ENCODE measurements at places on chromosomes 5 and 9. TPM values are rescaled to one million over a fixed set of nuclear protein-coding genes. Genes with fewer than 3 reads are reported as not detected.

DNA sequence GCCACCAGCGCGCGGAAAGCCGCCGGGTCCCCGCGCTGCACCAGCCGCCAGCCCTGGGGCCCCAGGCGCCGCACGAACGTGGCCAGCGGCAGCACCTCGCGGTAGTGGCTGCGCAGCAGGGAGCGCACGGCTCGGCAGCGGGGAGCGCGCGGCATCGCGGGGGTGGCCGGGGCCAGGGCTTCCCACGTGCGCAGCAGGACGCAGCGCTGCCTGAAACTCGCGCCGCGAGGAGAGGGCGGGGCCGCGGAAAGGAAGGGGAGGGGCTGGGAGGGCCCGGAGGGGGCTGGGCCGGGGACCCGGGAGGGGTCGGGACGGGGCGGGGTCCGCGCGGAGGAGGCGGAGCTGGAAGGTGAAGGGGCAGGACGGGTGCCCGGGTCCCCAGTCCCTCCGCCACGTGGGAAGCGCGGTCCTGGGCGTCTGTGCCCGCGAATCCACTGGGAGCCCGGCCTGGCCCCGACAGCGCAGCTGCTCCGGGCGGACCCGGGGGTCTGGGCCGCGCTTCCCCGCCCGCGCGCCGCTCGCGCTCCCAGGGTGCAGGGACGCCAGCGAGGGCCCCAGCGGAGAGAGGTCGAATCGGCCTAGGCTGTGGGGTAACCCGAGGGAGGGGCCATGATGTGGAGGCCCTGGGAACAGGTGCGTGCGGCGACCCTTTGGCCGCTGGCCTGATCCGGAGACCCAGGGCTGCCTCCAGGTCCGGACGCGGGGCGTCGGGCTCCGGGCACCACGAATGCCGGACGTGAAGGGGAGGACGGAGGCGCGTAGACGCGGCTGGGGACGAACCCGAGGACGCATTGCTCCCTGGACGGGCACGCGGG, at the start of gene TERT:
Gene TERT, minus strand, starts transcription at position 234 of the 815 bp plus-strand sequence. Its CDS starts 79 bp downstream, at position 155.
- H3K36me3 ChIP-seq = no peaks in the 10 kb centered on the region
- peaks cover 5% of the 10 kb centered on the region for H3K27me3 ChIP-seq
- no peak within 1 kb of the TSS for H3K27ac ChIP-seq
- peak; percentile 51 for DNase-seq
- no peak within 1 kb of the TSS for H3K4me3 ChIP-seq

The SHC3 gene
- not detected for total RNA-seq

DNA sequence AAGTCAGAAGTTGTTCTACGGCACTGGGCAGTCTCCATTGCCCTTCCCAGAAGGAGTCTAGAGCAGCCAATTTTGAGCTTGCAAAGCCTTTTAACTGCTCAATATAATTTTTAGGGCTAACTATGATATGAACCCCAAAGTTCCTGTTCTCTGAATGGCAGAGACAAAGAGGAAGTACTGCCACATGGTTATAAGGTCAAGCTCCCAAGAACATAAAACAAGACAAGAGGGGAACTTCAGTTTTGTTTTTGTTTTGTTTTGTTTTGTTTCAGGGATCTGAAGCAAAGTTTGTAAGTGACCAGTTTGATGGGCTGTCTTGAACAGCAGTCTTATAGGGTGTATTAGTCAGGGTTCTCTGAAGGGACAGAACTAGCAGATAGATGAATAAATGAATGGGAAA, 11.9 kb upstream of the SMC2 start:
- H3K36me3 ChIP-seq = no peaks in the 10 kb centered on the region
- H3K4me1 ChIP-seq = peaks cover 6% of the 10 kb centered on the region
- no peak overlapping the region for H3K4me3 ChIP-seq

GRCh38 chr9:93819905-93820304, 135.2 kb downstream of the BARX1 start:
- no peaks in the 10 kb centered on the region for H3K36me3 ChIP-seq
- H3K4me3 ChIP-seq = no peak overlapping the region
- peaks cover 22% of the 10 kb centered on the region for H3K27me3 ChIP-seq
- H3K4me1 ChIP-seq = no peaks in the 10 kb centered on the region

DNA sequence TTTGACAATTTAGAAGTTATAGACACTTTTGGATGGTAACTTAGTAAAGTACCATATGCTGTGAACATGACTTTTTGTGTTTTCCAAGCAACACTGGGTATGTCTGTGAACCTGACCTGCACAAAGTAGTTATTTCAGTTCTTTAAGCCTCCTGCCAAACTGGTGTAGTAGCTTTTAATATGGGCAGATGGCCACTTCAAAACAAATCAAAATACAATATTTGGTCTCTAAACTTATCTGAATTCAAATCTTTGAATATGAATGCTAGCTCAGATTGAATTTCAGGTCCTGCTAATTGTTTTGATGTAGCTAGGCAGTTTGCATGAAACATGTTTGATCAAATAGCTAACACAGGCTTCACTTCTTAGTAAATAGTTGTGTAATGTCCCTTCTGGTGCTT, 1176.7 kb upstream of the CDH9 start:
- no peaks in the 10 kb centered on the region for H3K36me3 ChIP-seq
- no peaks in the 10 kb centered on the region for H3K27me3 ChIP-seq
- DNase-seq = no peak
- no peak overlapping the region for H3K27ac ChIP-seq
- no peak overlapping the region for H3K4me3 ChIP-seq

DNA sequence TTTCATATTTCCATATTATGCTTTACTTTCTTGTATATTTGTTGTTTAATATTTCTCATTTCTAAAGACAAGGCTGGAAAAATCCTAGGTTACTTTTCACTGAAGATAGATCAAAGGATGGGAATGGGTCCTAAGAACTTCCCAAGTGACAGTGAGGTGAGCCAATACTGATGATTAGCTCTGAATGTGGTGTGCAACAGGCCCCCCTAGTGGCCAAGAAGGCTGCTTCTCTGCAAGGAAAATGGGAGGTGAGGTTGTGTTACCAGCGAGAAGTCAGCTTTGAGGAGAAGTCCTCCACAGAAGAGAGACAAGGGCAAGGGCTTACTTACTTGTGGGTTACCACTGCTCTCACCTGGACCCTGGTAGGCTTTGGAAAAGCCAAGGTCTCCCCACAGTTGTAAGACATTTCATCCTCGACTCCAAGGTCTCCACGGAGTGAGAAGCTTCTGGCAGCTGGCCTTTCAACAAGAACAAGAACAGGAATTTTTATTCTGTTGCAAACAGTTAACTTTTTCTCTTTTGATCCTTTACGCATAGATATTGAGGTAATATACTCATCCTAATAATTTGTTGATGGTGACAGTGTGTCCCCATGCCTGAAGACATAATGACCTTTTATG, 69.9 kb downstream of the MAMDC2 start:
- no peak overlapping the region for H3K27ac ChIP-seq
- H3K4me1 ChIP-seq = peaks cover 8% of the 10 kb centered on the region
- H3K4me3 ChIP-seq = no peak overlapping the region
- peaks cover 19% of the 10 kb centered on the region for H3K27me3 ChIP-seq

The CDC25C gene
- total RNA-seq = 0.42 TPM

DNA sequence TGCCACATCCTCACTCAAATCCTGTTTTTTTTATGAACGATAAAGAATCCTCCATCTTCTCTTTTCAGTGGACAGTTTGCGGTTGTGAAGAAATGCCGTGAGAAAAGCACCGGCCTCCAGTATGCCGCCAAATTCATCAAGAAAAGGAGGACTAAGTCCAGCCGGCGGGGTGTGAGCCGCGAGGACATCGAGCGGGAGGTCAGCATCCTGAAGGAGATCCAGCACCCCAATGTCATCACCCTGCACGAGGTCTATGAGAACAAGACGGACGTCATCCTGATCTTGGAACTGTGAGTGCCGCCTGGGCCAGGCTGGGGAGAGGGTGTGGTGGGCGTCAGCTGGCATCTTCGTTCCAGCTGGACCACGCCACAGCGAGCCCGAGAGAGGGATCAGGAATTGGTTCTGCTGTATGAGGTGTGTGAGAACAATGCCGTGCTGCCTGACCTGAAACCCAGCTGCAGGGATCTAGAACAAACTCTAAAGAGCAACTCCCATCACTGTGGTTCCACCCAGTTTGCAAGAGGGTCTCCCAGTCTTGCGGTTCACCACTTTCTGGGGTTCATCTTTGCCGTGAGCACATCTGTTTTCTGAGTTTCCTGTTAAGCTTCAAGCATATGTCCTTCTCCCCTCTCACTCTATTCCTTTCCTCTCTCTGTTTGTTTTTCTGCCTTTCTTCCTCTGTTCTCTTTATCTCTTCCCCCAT, 107.4 kb downstream of the DAPK1 start:
- DNase-seq = no peak
- H3K4me3 ChIP-seq = no peak overlapping the region
- no peaks in the 10 kb centered on the region for H3K36me3 ChIP-seq
- no peaks in the 10 kb centered on the region for H3K4me1 ChIP-seq

DNA sequence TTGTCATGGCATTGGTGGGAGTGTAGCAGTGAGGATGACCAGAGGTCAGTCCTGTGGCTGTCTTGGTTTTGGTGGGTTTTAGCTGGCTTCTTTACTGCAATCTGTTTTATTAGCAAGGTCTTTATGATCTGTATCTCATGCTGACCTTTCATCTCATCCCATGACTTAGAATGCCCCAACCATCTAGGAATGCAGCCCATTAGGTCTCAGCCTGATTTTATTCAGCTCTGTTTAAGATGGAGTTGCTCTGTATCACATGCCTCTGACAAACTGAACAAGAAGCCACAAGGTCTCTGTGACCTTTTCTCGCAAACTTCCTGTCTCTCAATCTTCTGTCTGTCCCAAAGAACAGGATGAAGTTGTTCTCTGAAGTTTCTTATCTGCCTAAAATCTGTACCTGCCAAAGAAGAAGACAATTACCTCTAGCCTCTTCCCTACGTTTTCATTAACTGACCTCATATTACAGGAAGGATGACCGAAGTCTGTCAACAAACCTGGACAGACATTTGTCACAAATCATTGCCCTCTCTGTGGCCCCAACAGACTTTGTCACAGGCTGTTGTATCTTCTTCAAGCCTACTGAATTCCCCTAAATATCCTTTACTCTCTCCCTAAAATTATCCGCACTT, 284.2 kb upstream of the SEMA6A start:
- no peaks in the 10 kb centered on the region for H3K36me3 ChIP-seq
- no peak overlapping the region for H3K4me3 ChIP-seq
- no peak for DNase-seq
- H3K27me3 ChIP-seq = no peaks in the 10 kb centered on the region
- H3K27ac ChIP-seq = no peak overlapping the region

GRCh38 chr5:96527768-96528661, 95.0 kb upstream of the PCSK1 start:
- no peak for DNase-seq
- H3K27ac ChIP-seq = no peak overlapping the region
- H3K36me3 ChIP-seq = no peaks in the 10 kb centered on the region
- no peaks in the 10 kb centered on the region for H3K4me1 ChIP-seq

The OR1Q1 gene
- not detected for total RNA-seq

- H3K27me3 ChIP-seq = peaks cover 4% of the 10 kb centered on the region
- no peaks in the 10 kb centered on the region for H3K36me3 ChIP-seq
Observed at GRCh38 chr9:36037549-36038122, 923 bp downstream of the RECK start.

DNA sequence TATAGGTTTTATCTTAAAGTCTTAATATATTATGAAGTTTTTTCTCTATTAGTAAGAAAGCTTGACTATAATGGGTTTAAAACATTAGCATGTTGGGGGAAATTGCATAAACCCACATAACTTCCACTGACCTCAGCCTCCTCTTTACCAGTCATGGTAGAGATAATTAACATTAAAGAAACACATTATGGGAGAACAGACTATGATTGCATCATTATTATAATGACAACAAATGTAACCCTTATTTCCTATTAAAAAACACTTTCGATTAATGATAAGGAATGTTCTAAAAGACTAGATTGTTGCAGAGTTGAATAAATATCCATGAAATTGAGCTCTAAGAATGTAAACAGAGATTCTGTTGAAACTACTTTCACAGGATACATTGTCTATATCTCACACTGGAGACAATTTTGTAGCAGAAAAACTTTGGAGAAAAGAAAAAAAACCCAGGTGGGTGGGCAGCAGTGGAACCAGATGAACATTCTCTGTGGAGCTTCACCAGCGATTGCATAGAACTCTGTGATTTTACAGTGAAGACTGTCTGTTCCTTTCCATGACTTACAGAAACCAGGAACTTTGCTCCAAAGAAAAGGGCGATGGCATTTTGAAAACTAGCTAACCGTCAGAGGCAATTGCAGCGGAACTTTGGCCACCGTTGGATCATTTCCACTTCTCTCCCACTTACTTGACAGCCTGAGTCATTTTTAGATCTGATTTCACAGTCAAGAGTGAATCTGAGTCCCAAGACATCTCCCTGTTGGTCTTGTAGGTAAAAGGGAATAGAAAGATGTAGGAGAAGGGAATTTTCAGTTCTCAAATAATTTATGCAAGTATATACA, 21.0 kb upstream of the ERAP2 start:
- H3K27me3 ChIP-seq = no peaks in the 10 kb centered on the region
- no peak for DNase-seq
- no peak overlapping the region for H3K27ac ChIP-seq

DNA sequence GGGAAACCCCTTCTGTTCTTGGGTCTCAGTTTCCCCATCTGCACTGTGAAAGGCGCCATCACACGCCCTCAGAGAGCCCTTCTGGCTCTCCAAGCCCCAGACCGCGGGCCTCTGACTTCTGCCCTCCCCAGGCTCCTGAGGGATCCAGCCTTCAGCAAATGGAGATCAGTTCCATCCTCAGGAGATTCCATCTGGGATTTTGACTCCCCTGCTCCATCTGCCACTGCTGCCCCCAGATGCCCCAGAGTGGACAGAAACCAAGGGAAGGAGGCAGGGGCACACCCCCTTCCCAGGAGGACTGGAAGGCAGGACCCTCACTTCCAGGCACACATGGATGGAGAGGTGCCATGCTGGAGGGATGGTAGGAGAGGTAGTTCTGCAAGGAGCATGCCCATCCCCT, 18.7 kb upstream of the RPS14 start:
- no peak overlapping the region for H3K27ac ChIP-seq
- H3K4me3 ChIP-seq = no peak overlapping the region
- no peaks in the 10 kb centered on the region for H3K27me3 ChIP-seq

The ORM2 gene
- not detected for total RNA-seq

- DNase-seq = no peak
- H3K27ac ChIP-seq = no peak overlapping the region
- no peaks in the 10 kb centered on the region for H3K27me3 ChIP-seq
- H3K4me1 ChIP-seq = no peaks in the 10 kb centered on the region
- H3K4me3 ChIP-seq = no peak overlapping the region
Observed at GRCh38 chr5:113937301-113937700, 423.8 kb downstream of the YTHDC2 start.

- H3K4me1 ChIP-seq = peaks cover 2% of the 10 kb centered on the region
- H3K4me3 ChIP-seq = no peak overlapping the region
- no peak for DNase-seq
Observed at GRCh38 chr5:170220191-170220590, 12.6 kb upstream of the C5orf58 start.

GRCh38 chr5:131328536-131329285, 64.9 kb downstream of the CDC42SE2 start:
- H3K27ac ChIP-seq = no peak overlapping the region
- H3K4me3 ChIP-seq = no peak overlapping the region
- H3K36me3 ChIP-seq = peaks cover 48% of the 10 kb centered on the region
- no peak for DNase-seq

- DNase-seq = no peak
- H3K4me3 ChIP-seq = peak overlapping the region; percentile 37
- H3K27ac ChIP-seq = peak overlapping the region; percentile 65
Observed at GRCh38 chr5:124718380-124718789, 28.1 kb downstream of the ZNF608 start.

- peaks cover 54% of the 10 kb centered on the region for H3K4me1 ChIP-seq
- no peaks in the 10 kb centered on the region for H3K36me3 ChIP-seq
Observed at GRCh38 chr9:109411069-109411761, 86.9 kb downstream of the PTPN3 start.

- H3K36me3 ChIP-seq = no peaks in the 10 kb centered on the region
- H3K4me1 ChIP-seq = peaks cover 1% of the 10 kb centered on the region
- no peak overlapping the region for H3K4me3 ChIP-seq
- H3K27me3 ChIP-seq = no peaks in the 10 kb centered on the region
- DNase-seq = no peak
- no peak overlapping the region for H3K27ac ChIP-seq
Observed at GRCh38 chr5:155406815-155407214, 393.3 kb downstream of the KIF4B start.
